ENCODE measurements at places on chromosomes 6 and 20.

DNA sequence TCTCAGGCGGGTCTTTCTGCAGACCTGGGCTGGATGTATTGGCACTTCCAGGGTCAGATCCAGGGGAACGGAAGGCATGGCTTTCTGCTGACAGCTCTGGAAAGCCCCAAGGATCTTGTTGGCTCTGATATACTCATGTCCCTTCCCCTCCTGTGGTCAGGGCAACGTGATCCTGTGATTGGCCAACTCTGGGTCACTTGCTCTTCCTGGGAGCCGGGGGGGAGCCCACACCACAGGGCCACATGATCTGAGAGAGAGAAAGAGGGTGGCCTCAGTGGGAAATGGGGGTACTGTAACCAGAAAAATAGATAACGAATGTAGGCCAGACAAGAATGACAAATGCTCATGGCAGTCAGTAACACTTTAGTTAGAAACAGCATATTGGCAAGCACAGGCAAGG, 223.0 kb downstream of the NFATC2 start:
- DNase-seq: no peak

GRCh38 chr6:5726976-5727718, 279.6 kb downstream of the NRN1 start:
- DNase-seq: peak; percentile 45

DNA sequence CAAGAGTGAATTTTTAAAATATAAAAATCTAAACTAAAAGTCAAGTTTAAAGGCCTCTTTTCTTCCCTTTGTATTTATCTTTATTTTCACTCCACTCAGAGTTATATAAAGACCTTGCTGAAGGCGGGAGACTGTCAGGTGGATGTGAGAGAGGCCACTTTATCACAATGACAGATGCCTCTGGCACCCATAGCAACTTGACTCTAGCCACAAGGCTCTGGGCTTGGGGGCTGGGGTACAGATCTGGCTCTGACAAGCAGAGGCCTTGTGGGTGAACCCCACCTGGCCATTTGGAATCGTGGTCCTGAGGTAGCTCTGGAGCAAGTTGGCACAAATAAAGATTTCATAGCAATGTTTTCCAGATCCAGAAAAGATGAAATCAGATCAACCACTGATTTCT, 417.2 kb downstream of the RFPL4B start:
- DNase-seq: no peak

DNA sequence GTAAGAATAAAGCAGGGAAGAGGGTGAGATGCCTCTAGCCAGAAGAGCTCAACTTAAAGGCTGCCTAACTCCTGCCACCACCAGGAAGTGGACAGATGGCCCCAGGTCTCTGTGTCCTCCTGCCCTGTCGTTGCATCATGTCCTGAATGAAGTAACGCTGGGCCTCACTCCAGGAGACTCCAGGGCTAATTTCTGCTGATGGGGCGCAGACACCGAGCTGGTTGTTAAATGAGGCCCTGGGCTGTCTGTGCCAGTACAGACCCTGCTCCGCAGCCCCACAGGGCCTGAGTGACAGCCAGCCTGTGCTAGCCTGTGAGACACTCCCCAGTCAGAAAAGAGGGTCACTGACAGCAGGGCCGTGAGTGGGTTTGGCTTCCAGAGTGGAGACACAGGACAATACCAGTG, 6.5 kb downstream of the IP6K3 start:
- no peak for DNase-seq

GRCh38 chr6:135014353-135014832, 40.2 kb downstream of the HBS1L start:
- DNase-seq: no peak
